CD4-positive, alpha-beta T cell treated with Interleukin-6 at 100 ng/mL for 8 hours (primary cell): ENCODE measurements at places on chromosomes 6 and 20.

DNA sequence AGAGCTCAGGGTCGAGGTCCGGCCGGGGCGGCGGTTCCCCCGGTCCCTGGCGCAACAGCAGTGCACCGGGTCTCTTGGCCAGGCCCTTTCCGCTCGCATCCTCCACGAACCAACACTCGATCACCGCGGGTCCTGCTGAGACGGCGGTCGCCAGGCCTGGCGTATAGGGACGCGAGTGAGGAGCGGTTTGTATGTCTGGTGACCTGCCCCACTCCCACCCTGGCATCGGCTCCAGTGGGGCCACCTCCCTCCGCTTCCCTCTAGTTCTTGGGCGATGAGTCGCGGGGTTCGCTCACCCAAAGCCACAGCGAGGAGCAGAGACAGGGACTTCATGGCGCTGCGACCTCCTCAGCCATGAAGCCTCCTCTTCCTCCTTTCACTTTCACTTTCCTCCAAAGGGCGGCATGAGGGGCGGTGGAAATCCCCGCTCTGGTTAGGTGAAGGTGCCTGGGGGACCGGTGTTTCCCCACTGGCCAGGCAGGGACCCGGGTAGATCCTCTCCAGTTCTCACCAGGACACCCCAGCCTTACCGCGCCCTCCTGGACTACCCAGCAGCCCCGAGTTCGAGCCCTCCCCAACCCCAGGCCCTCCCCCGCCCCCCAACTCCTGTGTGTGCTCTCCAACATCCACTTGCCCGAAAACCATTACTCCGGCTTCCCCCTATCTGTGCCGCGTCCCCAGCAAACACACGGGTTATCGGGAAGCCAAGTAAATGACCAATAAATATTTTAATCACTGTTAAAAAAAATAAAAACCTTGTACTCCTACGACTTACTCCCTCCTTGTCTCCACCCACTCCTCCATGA is at the start of gene TAPBP:
TAPBP (minus strand) TSS at position 370 of the 806 bp plus-strand sequence; CDS start at position 333, 37 bp downstream.
- DNase-seq, result peak; percentile 82

DNA sequence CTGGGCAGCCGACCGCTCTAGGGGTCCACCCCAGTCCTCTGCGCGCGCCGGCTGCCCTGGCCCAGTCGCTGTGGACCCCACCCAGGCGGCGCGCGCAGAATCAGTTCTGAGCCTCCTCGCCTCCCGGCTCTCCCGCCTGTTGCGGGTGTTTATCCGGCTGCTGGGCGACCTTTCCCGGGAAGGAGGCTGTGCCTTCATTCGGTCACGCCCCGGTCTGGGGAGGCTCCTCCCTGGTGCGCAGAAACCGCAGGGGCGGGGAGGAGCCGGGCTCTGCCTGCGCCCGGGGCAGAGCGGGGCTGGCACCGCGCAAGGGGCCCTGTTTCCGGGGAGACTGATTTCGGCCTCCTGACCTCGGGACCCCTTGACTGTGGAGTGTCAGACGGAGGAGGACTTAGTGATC is 80.8 kb upstream of the EYS start:
- DNase-seq, result no peak

- no peak for DNase-seq
Observed at GRCh38 chr6:8499540-8499939, 64.2 kb upstream of the SLC35B3 start.

GRCh38 chr6:22271081-22271480 is 25.8 kb downstream of the PRL start:
- DNase-seq, result no peak

DNA sequence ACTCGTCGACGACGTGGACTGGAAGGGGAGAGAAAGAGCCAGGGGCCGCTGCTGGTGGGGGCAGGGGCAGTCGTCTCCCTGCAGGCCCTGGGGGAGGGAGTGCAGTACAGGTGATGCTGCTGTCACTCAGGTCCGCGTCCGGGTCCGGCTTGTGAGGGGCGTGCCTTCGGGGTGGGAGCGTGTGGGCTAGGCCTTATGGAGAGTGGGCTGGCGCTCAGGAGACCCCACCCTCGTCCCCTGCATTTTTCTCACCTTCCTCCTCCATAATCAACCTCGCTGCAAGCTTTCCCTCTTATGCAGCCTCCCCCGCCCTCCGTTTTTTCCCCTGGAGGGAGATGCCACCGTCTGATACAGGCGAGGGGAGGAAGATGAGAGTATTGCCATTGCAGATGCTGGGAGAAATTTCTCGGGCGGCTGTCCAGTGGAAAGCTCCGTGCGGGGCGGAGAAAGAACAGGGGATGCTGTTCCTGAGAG is 632 bp downstream of the PCMT1 start:
- peak; percentile 24 for DNase-seq

DNA sequence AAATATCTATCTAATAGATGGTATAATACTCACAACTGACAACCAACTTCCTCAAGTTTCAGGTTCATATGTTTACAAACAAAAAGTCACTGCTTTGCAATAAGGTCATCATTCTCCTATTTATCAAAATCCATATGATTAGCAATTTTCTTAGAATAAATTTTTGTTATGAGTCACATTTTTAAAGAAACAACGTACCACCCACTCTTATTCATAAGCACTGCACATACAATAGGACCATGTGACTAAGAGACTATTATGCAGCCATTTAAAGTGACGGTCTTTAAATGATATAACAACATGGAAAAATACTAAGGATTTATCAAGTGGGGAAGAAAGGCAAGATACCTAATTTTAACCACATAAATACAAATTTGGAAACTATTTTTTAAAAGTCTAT is 40.0 kb downstream of the REPS1 start:
- no peak for DNase-seq

DNA sequence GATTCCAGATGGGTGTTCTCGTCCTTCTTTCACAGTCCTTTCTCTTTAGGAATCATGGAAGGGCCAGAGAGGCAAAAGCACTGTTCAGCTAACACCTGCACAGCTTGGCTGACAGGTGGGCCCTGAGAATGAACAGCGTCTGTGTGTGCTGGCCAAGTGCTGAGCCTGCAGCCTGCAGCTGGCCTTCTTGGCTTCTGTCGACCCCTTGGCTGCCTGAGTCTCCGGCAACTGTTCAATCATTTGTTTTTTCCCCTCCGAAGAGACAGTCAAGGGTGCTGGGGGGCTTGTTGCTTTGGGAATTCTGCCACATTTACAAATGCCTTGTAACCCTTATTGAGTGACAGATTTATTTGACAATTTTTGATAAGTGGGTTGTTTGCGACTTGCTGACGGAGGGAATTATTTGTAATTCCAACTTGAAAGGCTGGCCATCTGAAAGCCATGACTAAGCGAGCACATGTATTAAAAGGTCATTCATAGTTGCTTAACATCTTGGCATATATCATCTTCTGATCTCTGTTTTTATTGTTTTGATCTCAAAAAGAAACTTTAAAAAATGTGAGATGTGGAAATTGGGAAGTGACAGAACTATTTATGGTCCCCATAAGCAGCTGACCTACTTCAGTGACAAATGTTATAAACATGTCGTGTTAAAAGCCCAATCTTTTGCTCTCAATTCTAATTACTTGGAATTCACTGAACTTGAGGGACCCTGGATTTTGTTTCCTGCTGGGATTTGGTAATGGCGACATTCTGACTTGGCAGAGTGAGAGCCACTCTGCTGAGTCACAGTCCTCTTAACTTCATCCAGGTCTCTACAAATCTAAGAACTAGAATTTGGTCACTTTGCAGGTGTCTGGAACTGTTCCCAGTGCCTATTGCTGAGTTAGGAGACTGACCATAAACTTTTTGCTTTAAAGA is 41.9 kb upstream of the FERMT1 start:
- DNase-seq, result no peak

DNA sequence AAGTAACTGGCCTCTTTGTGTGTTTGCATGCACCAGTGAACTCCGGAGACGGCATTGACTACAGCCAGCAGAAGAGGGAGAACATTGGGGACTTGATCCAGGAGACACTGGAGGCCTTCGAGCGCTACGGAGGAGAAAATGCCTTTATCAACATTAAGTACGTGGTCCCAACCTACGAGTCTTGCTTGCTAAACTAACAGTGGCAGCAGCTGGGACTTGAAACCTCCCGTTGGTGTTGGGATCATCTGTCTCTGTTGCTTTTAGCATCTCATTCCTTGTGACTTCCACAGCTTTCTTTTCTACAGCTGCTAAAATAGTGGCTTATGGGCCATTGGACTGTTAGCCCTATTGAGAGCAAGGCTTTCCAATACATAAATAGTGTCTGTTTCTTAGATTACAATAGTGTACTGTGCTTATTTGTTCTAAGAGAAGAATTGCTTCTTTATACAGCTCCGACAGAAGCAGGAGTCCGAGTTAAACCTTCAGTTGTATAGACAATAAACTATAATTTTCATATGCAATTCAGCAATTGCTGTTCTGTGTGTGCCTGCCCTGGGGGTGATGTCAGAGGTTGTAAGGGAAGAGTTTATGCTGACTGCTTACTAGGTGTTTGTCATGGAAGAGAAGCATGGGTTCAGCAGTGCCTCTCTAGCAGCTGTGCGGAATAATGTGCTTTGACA is 99.6 kb upstream of the QKI start:
- DNase-seq, result no peak

DNA sequence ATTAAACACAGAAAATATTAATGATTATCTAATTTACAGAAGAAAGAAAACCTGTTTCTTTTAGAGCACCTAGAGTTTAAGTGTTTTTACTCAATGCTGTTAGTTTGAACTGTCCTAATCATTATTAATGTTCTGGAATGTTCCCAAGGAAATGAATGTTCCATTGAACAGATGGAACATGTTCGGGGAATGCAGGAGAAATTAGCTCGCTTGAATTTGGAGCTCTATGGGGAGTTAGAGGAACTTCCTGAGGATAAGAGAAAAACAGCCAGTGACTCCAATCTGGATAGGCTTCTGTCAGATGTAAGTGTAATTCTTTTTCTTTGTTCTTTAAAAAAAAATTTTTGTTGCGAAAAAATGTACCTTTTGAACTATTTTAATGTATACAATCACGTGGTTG is 10.8 kb upstream of the ECT2L start:
- DNase-seq, result no peak

GRCh38 chr6:30037182-30037788 is 23.8 kb upstream of the POLR1H start:
- DNase-seq, result no peak

DNA sequence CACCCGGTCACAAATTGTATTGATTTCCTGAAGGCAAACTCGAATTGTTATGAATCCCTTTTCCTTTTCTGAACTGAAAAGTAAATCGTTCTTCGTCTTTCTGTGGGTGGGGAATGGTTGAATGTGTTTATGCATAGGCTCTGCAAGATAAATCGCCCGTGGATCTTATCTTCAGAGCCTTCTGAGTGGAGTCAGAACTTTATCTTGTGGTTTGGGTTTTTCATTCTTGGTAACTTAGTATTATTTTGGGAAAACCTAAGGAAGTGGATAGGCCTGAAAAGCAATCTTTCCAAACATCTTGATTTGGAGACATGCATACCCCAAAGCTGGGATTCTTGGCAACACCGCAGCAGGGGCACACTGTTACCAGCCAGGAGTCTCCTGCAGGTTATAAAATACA is 122.4 kb downstream of the MAP3K7 start:
- DNase-seq, result no peak

DNA sequence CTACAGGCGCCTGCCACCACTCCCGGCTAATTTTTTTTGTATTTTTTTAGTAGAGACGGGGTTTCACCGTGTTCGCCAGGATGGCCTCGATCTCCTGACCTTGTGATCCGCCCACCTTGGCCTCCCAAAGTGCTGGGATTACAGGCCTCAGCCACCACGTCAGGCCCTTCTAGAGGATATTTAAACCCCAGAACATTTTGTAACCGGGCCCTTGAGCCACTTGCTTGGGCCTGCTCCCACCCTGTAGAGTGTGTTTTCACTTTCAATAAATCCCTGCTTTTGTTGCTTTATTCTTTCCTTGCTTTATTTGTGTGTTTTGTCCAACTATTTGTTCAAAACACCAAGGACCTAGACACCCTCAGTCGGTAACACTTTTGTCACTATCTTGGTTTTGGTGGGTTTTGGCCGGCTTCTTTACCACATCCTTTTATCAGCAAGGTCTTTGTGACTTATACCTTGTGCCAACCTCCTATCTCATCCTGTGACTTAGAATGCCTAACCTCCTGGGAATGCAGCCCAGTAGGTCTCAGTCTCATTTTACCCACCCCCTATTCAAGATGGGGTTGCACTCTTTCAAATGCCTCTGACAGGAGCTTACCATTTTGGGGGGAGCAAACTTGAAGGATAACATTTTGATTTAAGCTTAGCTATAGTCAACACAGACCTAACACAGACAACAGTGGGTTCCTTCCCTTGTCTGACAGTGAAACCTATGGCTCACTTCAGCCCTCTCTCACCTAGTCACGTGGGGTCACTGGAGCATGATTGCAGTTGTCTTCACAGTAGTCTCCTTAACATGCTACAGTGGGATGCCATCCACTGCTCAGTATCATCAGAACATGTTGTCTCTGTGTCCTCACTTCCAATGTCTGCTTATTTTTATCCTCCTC is 27.9 kb upstream of the KIF6 start:
- no peak for DNase-seq

DNA sequence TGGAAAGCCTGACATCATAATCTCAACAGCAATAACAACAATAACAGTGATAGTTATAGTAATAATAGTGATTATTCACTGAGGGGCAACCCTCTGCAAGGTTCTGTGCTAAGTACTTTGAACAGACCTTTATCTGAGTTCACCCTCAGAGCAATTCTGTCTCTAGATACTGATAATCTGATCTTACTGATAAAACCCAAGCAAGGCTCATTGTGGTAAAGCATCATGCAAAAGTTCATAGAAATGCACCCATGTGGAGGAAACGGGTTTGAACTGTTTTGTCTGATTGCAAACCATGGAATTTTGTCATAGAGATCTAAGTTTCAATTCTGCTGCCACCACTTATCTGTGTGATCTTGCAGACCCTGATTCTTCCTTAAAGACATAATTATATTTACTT is 1.3 kb upstream of the KIAA0408 start:
- no peak for DNase-seq

GRCh38 chr6:131053546-131054240 is 9.4 kb downstream of the EPB41L2 start:
- no peak for DNase-seq

DNA sequence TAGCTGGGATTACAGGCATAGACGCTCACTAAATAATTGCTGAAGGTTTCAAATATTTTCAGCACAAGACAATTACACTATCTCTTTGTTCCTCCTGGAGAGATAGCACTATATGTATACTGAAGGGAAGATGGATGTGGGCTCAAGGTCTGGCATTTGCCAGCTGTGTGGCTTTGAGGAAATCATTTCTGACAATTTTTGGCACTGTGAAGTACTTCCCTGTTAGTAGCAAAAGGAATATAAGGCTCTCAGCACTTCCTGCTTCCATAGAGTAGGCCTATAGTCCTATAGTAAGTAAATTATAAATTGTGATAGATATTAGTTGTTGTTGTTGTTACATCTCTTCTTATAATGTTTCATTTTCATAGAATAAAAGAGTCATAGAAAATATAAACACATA is 271.1 kb downstream of the SAMD5 start:
- no peak for DNase-seq

GRCh38 chr20:50729901-50730764 is 1.2 kb upstream of the PARD6B start:
- no peak for DNase-seq

DNA sequence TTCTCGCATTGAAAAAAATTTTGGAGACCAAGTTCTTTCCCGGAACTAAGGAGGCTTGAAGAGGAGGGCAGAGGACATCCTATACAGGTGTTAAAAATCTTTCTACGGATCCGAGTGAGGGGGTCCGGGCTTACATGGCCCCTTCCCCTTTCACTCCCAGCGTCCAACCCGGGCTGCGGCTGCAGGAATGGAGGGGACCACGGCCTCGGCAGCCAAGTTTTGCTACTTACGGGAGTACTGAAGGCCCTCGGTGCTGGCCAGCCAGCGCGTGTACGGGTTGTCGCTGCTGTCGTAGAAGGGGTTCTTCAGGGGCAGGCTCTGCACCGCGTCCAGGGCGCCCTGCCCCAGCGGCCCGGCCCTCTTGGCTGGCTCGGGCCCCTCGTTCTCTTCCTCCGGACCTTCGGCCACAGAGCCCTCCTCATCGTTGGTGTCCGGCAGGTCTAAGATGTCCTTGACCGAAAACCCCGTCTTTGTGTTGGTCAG is 642 bp downstream of the NKX2-2 start:
- DNase-seq, result no peak
